ENCODE measurements at places on chromosomes 13 and 19.
A peak's percentile ranks its signal among the peaks of the same experiment; 100 is the strongest.

GRCh38 chr19:4732680-4733114 is 9.1 kb upstream of the DPP9 start:
- peak; percentile 48 for DNase-seq

DNA sequence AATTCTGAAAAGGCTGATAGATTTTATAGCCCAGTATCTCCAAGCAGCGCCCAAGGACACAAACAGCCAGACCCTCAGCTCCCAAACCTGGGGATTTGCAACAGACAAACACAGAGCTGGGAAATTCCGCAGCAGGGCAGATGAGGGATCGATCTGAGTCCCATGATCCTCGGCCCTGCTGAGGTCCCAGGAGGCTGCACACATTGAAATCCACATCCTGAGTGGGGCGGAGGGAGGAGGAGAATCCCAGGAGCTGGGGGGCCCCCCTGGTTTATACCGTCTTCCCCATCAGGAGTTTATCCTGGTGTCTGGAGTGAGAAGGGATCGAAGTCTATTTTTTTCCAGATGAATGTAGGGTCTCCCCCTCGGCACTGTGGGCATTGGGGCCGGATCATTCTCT is 49.3 kb downstream of the GNG7 start:
- no peak for DNase-seq

GRCh38 chr19:28943651-28944050 is 269.3 kb downstream of the UQCRFS1 start:
- DNase-seq, result no peak

DNA sequence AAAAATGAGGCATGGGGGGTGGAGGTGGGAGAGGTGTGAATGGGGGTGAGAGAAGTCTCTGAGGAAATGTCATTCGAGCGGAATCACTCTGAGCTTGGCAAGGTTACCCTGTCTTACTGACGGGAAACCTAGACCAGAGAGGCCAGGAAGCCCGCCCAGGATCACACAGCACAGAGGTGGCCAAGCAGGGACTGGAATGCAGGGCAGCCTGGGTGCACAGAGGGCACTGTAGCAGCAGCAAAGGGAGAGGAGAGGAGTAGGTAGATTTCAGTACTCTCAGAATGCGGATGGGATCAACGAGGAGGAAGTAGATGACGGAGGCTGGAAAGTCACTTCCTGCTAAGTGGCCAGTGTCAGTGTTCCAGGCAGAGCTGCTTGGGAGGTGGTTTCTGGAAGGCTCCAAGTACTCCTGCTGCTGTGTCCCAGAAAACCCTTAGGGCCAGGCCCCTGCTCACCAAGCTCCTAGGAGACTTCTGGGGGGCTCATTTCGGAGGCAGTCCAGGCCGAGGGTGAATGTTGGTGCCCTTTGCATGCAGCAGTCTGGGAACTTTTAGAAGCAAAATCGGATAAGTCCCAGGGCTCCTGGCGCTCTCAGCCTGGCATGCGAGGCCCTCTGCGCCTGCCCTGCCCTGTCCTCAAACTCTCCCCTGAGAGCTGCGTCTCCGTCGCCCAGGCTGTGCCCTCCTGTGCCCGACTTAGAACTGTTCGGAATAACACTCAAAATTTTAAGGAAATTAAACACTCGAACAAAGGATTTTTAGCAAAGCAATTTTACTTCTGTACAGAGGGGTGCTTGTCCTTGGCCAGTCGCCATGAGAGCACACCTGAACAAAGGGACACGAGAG is 33.5 kb downstream of the DNM2 start:
- no peak for DNase-seq

DNA sequence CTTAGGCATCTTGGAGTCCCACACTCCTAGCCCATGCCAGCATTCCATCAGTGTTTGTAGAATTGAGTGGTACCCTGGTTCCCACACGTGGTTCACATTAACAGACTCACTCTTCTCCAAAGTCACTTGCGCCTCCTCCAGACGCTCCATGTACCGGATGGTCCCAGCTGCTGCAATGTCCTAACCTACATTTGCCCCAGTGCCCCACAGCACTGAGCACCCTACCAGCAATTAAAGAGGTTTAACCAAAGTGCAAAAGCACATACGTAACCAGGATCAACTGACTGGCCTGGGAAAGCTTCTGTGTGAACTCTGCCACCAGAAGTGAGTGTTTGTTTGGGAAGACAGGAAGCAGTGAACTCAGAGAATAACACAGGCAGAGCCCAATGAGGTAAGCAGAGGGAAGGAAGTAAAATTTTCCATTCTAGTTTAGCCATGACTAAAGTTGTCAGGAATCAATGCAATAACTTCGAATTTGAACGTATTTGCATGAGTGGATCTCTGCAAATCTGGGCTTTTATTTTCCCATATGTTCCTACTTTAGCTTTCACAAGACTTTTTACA is 7.3 kb upstream of the MEDAG start:
- no peak for DNase-seq

GRCh38 chr19:11023016-11023415 is 62.2 kb downstream of the SMARCA4 start:
- no peak for DNase-seq

- no peak for DNase-seq
These were observed 172.3 kb upstream of the TSC22D1 start for GRCh38 chr13:44748439-44748838.

DNA sequence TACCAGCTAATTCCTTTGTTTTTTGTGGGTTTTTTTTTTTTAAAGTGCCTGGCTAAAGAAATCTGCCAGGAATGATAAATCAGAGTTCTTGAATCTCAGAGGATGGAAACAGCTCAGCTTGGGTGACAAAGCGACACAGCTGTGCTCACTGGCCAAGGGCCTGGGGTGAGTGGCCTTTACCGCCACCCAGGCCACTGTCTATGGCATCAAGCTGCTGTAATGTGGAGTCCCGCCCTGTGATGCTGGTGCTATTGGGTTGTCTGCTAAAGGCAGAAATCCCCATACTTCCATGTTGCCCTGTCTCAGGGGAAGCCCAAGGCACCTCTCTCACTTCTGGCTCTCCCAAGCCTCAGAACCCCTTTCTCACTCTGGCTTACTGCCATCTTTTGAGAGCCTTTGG is 82.6 kb upstream of the FARP1 start:
- no peak for DNase-seq

DNA sequence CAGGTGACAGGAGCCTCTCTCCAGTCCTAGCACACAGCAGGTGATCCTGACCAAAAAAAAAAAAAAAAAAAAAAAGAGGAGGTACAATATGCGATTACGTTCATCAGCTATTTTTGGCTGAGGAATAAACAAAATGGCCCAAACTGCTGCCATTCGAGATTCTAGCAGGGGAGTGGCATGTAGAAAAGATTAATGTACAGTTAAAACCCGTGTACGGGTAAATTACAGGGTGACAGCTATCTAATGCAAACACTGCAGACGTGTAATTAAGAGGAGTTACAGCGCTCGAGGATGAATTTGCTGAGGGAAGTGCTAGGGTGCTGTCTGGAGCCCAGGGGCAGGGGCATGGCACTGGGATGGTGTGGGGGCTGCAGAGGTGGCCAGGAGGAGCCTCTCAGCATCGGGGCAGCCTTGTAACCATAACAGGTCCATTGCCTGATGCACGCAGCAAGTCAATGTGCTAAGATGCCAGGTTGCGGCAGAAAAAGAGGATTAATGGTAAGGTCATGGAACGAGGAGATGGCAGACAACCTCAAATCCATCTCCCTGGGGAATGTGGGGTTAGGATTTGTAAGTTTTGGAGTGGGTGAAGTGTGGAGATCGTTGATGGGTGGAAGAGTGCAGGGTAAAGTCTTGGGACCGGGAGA is 17.4 kb downstream of the CHST8 start:
- no peak for DNase-seq

All from activated CD4-positive, alpha-beta T cell treated with anti-CD3 and anti-CD28 coated beads, Interleukin-2, amount 50 U/mL, for 48 hours (primary cell).